Heart right ventricle (tissue), 16 donors: ENCODE measurements at places on chromosomes 7 and 10. TPM values are rescaled to one million over a fixed set of nuclear protein-coding genes. Genes with fewer than 3 reads are reported as not detected.

Gene EIF5AL1
- 0.18 TPM for total RNA-seq

Gene DLG5
- total RNA-seq: 13.7 TPM

Gene NAT16
- not detected for total RNA-seq

Gene TMEM229A
- not detected for total RNA-seq

Gene MSMB
- not detected for total RNA-seq

Gene PLEKHS1
- total RNA-seq: not detected

Gene APBB1IP
- total RNA-seq: 2.3 TPM

Gene OR2A1
- total RNA-seq: not detected

Gene CLDN12
- 36.5 TPM for total RNA-seq

Gene CRHR2
- 1.0 TPM for total RNA-seq

Gene FIS1
- 304 TPM for total RNA-seq

Gene CCDC172
- total RNA-seq: not detected

Gene HYAL4
- total RNA-seq: not detected

Gene POP7
- total RNA-seq: 23.9 TPM

Gene RAB18
- total RNA-seq: 157 TPM

Gene ACTL6B
- not detected for total RNA-seq

Gene SPDYE8
- not detected for total RNA-seq

Gene GPR141
- not detected for total RNA-seq

Gene SPRN
- not detected for total RNA-seq

Gene CD36
- total RNA-seq: 1,458 TPM

Gene CXCL12
- total RNA-seq: 91.0 TPM

Gene ZNF736
- total RNA-seq: 8.4 TPM

Gene SPDYE9
- total RNA-seq: not detected
